Activated CD4-positive, alpha-beta T cell treated with anti-CD3 and anti-CD28 coated beads, Interleukin-2, Interleukin-6, amounts not matched to agents 100 ng/mL and 50 ng/mL, durations not matched to agents 16 hours and 8 hours (primary cell): ENCODE measurements at places on chromosomes 1 and 21.

DNA sequence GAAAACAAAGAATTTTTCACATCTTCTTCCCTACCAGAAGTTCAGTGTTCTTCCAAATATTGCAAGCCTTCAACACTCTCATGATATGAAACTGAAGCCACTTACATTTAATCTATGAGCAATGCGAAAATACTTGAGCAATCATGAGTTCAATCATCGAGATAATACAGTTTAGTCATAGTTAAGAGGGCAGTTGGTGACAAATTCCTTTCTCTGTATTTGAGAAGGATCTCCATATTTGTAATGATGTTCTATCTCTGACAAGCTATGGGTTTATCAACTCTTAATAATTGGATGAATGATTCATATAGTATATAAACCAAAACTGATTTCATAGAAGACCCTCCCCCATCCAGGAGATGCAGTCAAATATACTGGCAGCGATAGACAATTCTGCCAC, 29.7 kb upstream of the PYHIN1 start:
- peak; percentile 30 for DNase-seq

- DNase-seq, result no peak
These were observed 19.0 kb upstream of the ADGRL2 start for GRCh38 chr1:81781749-81782148.

DNA sequence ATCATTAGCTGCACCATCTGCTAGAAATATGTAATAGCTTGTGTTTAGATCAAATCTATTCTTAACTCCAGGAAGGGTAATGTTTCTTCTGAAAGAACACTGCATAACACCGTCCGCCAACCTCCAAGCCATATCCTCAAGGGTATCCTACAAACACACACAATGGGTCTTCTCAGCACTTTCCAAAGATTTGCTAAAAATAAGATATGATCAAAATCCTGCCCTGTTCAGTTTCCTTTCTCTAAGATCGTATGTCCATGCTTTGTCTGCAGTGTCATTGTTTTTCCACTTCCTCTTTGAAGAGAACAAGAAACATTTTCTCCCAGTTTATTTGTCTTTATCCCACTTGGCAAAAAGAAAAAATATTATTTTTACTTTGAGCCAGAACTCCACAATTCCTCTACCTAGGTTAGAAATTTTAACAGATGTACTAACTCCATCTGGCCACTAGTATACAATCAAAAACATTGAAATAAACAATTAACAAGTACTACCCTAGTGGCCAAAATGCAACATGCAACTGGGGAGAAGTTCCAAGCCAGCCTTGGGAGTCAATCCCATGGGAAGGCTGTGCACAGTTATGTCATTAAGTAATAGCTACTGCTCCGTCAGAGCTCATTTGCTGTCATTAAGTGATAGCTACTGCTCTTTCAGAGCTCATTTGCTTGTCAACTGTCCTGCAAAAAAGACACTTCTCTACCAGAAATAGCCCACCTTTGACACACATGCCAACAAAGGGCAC, 37.8 kb downstream of the FRRS1 start:
- DNase-seq, result no peak

DNA sequence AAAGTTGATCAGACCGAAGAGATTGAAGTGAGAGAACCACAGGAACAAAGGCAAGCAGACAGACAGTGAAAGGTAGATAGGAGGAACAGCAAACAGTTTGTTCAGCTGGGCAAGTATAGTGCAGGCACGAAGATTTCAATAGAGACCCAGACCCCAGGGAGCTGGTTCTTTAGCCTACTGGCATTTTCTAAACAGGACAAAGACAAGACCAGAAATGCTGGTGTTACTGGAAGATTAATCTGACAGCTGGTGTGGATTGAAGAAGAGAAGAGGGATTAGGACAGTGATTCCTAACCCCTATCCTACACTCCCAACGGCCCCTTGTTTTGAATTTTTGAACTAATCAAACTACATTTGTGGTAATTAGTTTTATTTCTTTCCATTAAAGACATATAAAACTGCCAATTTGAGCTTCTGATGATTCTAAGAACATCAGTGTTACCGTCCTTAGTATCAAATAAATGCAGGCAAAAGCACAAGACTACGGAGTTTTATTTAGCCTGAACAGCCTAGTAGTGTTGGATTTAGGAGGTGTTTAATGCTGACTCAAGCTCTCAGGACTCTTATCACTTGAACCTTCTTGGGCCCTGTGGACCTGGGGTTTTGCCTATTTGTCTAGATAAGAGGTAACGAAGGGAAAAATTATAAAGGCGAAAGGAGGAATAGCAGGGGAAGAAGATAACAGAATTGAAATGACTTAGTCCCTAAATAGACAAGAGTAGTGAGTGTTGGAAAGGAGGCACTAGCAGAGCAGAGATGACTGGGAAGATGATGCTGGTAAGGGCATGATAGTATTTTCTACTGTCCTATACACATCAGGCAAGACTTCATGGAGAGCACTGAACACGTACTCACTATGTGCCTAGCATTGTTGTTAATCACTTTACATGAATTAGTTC, 2.0 kb downstream of the NPL start:
- no peak for DNase-seq

GRCh38 chr1:121444096-121444495, 259.3 kb downstream of the SRGAP2C start:
- DNase-seq, result no peak

DNA sequence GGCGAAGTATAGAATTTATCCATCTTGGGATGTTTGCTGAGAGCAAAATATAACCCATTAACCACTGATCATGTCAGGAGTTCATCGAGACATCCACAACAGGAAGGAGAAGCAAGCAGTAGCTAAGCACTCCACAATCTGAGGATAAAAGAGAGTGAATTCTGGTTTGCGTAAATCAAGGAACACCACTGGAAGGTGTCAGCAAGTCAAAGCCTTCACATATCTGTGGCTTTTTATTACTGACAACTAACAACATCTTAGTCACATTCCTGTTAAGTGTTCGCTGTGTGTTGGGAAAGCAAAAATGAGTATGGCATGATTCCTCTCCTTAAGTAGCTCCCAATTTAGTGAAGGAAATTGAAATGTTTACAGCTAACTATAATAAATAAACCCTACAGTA, 44.5 kb upstream of the DARS2 start:
- no peak for DNase-seq

DNA sequence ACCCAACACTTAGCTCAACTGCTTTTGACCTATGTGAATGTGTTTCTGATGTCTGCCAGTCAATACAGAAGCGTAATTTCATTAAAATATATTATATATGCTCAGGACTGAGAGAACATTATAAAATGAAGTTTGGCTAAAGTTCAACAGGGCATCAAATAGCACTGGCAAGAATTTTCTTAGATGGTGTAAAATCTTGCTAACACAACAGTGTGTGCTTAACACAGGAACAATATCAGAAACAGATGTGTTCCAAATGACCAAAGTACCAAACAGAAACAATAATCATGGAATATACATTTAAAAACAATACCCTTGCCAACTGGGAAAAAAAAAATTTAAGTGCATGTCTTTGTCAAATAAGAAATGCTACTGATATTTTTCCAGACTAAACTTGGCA, 10.4 kb upstream of the LHX8 start:
- no peak for DNase-seq

GRCh38 chr1:832136-832535, 91.6 kb upstream of the SAMD11 start:
- DNase-seq, result no peak

GRCh38 chr1:119204197-119204960, 63.9 kb upstream of the WARS2 start:
- DNase-seq, result no peak

DNA sequence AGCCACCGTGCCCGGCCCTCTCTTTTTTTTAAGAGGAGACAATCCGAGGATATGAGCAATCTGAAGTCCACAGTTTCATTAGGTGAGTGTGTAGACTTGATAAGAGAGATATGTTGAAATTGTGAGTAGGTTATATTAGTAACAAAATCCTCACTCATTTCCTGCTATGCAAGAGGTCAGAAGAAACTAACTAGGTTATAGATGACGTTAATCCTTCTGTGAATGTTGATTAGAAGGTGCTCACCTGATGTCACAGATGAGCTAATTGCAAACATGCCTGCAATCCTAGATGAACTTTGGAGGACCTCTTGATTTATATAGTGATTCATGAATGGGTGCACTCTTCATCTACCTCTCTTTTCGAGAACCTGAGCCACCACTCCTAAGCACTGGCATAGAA, 29.3 kb downstream of the NTMT2 start:
- no peak for DNase-seq

DNA sequence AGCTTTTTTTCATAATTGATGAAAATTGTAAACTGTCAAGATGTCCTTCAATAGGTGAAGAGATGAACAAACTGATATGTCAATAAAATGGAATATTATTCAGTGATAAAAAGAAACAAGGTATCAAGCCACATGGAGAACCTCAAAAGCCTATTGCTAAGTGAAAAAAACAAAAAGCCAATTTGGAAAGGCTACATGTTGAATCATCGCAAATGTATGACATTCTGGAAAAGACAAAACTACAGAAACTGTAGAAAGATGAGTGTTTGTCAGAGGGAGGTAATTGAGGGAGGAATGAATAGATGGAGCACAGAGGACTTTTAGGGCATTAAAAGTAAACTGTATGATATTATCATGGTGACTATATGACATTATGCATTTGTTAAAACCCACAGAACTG, 34.5 kb upstream of the USP25 start:
- DNase-seq, result no peak

GRCh38 chr1:109769330-109770078, 5.8 kb upstream of the EPS8L3 start:
- DNase-seq, result no peak

DNA sequence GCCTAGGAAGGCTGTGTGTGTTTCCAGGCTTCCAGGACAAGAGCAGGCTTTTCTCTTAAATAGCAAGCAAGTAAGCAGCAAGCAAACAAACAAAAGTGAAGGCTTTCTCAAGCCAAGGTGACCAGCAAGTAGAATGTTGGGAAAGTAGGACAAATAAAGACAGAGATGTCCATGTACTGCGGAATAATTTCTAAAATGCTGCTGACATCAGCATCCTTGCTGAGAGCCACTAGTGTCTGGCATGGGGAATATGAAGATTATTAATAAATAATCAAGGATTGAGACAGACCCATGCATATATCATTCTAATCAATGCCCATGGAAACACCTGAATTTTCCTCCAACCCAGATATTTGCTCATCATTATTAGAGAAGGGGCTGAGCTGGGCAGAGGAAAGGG, 6.4 kb upstream of the DYRK3 start:
- DNase-seq, result no peak

DNA sequence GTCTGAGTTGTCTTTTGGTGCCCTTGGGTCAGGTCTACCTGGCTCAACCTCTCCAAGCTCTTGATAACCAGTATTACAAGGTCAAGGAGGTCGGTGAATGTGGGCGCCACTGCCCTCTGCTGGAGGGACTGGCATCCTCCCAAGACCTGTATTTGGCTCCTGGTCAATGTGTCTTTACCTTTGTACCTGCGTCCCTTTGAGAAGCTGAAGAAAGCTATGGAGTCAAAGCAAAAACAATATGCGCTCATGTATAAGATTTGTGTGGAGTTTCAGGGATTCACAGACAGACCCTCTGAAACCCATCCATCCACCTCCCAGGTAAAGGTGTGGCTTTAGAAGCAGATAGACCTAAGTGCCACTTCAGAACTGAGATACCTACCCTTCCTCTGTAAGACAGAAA, 61.8 kb upstream of the NBL1 start:
- peak; percentile 79 for DNase-seq

DNA sequence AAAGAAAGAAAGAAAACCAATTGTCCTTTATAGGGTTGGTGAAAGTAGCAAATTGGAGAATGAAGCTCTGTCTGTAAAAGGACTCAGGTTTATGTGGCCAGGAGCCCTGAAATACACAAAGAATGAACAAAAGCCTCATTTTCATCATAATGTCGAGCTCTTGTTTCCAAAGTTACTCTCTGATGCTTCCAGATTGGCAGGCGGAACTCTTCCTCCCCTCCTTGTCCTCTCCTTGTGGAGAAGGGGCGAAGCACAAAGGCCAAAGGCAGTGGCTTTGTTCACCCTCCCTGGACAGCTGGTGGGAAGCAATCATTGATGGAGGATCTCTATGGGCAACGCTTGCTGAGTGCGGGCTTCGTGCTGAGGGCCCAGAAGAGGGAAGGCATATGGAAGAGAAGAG, 5.6 kb downstream of the CA6 start:
- DNase-seq, result no peak

GRCh38 chr1:241217516-241217915, 139.5 kb downstream of the RGS7 start:
- no peak for DNase-seq

GRCh38 chr1:156102633-156103511, 11.6 kb upstream of the LMNA start:
- DNase-seq, result no peak

GRCh38 chr1:95252422-95252821, 18.4 kb downstream of the RWDD3 start:
- DNase-seq, result no peak
